Fibroblast of lung (primary cell): ENCODE measurements at places on chromosomes 7 and 10. TPM values are rescaled to one million over a fixed set of nuclear protein-coding genes. Genes with fewer than 3 reads are reported as not detected.
A peak's percentile ranks its signal among the peaks of the same experiment; 100 is the strongest.

- no peak for DNase-seq
Observed at GRCh38 chr10:117096599-117097201, 41.4 kb downstream of the VAX1 start.

DNA sequence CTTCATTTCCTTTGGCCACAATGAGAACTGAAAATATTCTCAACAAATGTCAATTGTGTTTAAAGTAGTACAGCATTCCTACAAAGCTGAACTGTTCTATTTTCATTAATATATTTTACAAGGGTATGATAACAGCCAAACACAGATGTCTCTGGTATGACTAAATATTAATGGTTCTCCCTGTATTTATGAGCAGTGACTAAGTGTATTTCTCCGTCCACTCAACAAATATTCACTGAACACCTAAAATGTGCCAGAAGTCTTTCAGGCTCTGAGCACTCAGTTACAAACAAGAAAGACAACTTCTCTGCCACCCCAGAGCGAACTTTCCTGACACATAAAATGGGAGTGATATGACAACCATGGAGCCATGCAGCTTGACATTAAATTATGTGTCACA is 135.6 kb downstream of the VPS41 start:
- DNase-seq: no peak

Gene GDF10
- 8.0 and 25.1 TPM in 2 replicates for total RNA-seq

Gene KMT2C
- 24.1 and 32.4 TPM in 2 replicates for total RNA-seq

DNA sequence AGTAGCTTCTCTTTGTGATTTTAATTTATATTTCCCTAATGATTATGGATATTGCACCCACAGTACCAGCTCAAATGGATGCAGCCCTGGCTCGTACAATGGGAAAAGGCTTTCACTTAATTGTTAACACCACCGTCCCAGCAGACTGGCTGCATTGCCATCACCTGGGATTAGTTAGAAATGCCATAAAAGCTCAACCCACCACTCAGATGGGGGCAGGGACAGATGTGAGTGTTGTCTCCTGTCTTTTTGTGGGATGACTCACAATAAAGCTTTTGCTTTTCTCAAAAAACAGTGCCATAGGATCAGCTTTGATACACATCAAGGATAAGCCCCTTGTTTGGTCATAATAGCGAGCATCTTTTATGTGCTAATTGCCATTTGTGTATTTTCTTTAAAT is 729.1 kb downstream of the TNS3 start:
- no peak for DNase-seq

DNA sequence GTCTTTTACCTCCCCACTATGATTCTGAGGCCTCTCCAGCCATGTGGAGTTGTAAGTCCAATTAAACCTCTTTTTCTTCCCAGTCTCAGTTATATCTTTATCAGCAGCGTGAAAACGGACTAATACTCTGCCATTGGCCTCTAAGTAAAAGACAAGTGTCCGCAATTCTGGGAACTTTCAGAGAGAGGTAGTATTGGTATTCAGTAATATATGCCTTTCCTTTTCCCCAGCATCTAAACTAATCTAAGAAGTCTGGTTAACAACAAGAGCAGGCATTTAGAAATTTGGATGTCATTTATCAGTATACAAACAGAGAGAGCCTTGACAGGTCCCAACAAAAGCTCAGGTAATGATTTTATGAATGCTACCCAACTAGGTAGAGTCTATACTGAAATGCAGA is 95.2 kb downstream of the ATE1 start:
- DNase-seq: no peak

- DNase-seq: no peak
Observed at GRCh38 chr7:106731187-106731586, 70.2 kb upstream of the CCDC71L start.

DNA sequence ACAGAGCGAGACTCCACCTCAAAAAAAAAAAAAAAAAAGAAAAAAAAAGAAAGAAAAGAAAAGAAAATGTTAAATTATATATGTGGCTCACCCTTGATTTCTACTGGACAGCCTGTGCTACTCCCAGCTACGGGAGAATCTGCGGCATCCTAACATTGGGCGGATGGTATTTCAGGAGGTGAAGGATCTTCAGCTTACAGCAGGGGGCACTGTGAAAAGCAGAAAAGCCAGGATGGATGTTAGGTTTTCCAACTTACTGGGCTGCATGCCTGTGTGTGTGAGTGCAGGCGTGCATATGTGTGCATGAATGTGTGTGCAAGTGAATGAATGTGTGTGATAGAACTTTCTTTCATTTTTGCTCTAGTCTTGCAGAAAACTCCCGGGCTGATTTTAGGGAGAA is 1066.5 kb downstream of the TYW1 start:
- no peak for DNase-seq

- DNase-seq: peak; percentile 80
Observed at GRCh38 chr7:54932818-54933543, 85.8 kb upstream of the EGFR start.

Gene ABCA13
- 0.26 and 10.9 TPM in 2 replicates for total RNA-seq

GRCh38 chr10:6173203-6173602 is 29.5 kb upstream of the PFKFB3 start:
- no peak for DNase-seq

DNA sequence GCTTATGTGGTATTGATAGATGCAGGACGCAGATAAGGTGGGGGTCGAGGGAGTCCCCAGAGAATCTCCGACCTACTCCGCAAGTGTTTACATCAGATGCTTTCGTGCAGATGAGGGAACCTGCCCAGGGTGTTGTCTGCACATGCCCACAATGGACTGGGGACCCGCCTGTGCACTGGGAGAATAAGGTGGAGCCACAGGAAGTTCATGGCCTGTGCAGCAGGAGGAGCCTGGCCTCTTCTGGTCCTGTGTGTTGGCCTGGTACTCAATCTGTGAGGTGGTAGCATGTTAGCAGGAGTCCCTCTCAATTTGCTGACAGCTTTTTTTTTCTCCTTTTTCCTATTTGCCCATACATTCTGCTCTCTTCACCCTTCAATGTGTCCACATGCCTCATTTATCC is 54.1 kb upstream of the AKR1C1 start:
- DNase-seq: no peak

Gene BTBD16
- not detected in 2 replicates for total RNA-seq

- DNase-seq: no peak
Observed at GRCh38 chr7:25402532-25402931, 174.2 kb upstream of the NPVF start.

Gene CCL24
- not detected in 2 replicates for total RNA-seq

DNA sequence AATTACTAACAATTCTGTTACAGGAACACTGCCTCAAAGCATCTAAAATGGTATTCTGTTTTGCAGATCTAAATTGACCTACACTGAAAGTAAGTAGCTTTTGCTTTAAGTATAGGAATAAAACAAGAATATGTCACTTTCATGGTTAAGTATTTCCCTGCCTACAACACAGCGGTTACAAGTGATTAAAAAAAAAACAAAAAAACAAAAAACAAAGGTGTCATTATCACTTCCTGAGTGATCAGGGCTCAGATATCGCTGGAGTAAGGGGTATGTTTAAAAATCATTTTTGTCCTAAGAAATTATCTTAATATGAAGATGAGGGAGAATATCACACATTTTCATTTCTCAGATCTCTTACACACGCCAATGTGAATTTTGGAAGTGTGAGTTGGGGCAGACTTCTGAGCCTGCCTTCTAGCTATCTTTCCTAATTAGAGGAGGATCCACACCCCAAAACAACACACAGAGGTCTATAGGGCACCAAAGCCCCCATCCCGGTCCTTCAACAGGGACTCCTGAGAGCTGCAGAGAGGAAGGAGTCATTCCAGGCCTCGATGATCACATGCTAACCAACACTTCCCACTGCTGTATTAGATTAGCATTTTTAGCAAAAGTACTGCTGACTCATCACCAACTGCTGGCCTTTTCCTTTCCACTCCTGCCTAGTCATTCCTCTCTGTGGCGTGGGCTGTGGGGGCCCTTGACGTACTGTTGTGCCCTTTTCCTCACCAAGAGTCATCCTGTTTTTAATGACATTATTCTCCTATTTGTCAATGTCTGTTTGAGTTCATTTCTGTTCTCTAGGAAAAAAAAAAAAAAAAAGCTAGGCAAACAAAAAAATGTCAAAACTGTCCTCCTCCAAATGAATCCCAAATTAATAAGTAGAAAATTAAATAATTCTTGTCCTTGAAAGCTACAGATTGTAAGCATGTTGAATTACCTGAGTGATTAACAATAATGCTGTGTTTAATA is 31.2 kb downstream of the PRTFDC1 start:
- peak; percentile 98 for DNase-seq

- peak; percentile 87 for DNase-seq
Observed at GRCh38 chr7:12524794-12525386, 45.6 kb upstream of the SCIN start.

Gene DBF4
- total RNA-seq: 11.3 and 13.9 TPM in 2 replicates

DNA sequence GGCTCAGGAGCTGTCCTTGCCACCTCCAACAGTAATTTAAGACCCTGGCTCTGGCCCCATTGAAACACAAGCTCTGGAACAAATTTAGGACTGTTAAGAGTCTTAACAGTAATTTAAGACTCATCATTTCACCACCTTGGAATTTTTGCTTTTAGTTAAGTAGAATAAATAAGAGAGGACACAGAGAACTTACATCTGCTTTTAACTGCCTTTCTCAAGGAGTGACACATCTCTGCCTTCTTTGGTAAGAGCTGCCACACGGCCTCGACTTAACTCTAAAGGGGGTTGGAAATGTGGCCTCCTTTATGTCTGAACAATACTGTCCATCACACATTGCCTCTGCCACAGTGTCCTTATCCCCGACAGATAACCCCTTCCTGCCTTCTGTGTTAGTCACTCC is 77.9 kb downstream of the HERPUD2 start:
- peak; percentile 23 for DNase-seq
